Natural killer cell (primary cell): ENCODE measurements at places on chromosomes 13 and 19. TPM values are rescaled to one million over a fixed set of nuclear protein-coding genes. Genes with fewer than 3 reads are reported as not detected.

COX7A1 gene
- not detected for total RNA-seq

DNA sequence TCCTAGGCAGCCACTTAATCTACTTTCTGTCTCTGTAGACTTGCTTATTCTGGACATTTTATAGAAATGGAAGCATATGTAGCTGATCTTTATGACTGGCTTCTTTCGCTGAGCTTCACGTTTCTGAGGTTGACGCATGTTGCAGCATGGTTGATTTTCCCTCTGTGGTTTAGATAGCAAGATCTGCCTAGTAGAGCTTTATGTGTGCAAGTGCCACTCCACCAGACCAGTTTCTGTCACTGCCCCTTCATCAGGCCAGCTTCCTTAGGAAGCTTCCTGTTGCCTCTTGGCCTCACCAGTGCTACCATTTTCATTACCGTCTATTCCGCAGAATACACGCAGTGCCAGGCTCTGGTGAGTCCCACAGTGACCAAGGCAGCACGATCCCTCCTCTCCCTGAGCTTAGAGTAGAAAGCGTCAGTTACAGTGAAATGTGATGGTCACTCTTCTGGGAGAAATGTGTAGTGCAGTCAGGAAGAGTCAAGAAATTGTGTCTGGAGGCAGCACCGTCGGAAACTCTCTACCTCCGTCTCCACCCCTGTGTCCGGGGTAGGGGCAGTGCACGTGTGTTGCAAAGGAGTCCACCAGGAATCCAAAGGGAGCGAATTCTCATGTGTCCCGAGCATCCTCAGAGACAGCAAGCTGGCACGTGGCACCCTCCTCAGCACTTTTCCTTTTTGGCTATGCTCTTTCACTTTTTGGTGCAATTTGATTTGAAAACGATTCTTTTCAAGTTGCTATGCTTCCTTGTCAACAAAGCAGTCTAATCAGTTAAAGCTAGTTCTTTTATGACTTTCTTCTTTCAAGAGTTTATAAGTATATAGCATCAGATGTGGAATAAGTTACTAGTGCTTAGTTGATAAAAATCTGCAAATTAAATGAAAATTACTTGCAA is 45.4 kb upstream of the GPR183 start:
- DNase-seq, result peak; percentile 66
- no peak overlapping the region for H3K4me3 ChIP-seq
- peaks cover 16% of the 10 kb centered on the region for H3K36me3 ChIP-seq
- H3K4me1 ChIP-seq, result peaks cover 70% of the 10 kb centered on the region
- no peaks in the 10 kb centered on the region for H3K27me3 ChIP-seq

DNA sequence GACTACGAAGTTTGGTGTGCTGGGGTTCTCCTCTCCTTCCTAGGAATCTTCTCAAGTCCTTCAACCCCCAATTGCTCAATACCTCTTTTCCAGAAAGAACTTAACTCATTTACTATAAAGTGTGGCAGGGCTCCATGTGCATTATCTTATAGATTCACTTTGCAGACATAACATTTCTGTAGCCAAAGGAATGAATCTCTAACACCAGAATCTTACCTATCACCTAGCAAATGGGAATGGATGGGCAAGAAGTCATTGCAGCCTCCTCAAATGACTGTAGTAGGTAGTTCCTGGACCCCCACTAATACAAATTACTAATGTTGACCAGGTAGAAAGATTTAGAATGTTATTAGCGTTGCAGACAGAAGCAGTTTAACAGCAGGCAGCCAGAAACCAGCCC is 5.7 kb upstream of the CACNA1A start:
- DNase-seq, result no peak
- no peaks in the 10 kb centered on the region for H3K4me1 ChIP-seq
- no peak overlapping the region for H3K4me3 ChIP-seq
- no peak overlapping the region for H3K27ac ChIP-seq
- no peaks in the 10 kb centered on the region for H3K36me3 ChIP-seq

DNA sequence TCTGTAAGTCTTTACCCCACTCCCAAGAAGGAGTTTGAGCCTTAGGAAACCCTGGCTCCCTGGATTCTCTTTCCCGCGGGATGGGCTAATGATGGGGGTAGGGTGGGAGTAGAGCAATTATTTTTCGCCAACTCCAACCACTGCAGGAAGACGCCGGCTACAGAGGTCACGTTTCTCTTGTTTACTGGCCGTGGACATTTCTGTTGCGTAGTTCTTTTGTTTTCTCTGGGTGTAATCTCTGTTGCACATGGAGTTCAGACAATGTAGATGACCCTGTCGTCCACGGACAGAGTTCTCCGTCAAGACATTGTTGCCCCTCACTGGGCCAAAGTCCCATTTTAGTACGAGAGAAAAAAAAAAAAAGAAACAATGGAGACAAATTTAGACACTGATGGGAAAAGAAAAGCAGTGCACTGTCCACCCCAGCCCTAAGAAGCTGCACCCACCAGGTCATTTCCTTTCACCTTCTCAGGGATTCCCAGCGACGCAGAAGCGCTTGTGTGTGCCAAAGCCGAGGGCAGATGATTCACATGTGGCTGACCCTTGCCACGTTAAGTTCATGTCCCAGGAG is 133.9 kb upstream of the ARGLU1 start:
- no peak overlapping the region for H3K27ac ChIP-seq
- no peak overlapping the region for H3K4me3 ChIP-seq
- no peaks in the 10 kb centered on the region for H3K4me1 ChIP-seq
- H3K36me3 ChIP-seq, result no peaks in the 10 kb centered on the region
- no peaks in the 10 kb centered on the region for H3K27me3 ChIP-seq

DNA sequence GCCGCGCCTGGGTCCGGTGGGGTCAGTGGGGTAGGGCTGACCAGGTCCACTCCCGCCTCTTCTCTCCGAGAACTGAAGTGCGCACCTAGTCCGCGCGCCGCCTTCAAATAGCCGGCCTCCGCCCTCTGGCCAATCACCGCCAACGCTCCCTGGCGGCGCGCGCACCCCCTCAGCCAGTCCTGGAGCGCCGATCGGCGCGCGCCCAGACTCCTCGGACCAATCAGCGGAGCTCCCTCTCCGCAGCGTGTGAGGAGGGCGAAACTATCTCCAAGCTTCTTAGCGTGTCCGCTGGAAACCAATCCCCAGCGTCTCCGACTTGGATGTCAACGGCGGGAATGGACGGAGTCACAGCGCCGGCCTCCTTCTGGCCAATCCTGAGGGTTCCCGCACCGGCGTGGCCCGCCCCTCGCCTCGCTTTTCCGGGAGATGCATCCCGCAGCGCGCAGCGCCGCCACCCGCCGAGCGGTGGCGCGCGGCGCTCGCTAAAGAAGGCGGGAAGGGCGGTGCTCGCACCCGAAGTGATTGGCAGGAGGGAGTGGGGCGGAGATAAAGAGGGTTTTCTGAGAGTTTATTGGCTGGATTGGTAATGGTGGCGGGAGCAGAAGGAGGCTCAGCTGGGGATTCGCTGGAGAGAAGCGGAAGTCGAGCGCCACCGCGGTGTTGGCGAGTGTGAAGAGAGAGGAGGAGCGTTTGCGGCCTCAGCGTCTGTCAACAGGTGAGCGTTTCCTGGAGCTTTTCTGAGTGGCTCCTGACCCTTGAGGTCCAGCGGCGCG is at the start of gene ASF1B:
Gene ASF1B, minus strand, starts transcription at position 81 of the 773 bp plus-strand sequence. CDS start 133 bp downstream, outside the sequence.
- no peaks in the 10 kb centered on the region for H3K36me3 ChIP-seq
- peak; percentile 99 for DNase-seq
- no peaks in the 10 kb centered on the region for H3K27me3 ChIP-seq
- H3K4me3 ChIP-seq, result peak within 1 kb of the TSS; percentile 86

- no peak overlapping the region for H3K27ac ChIP-seq
- no peak for DNase-seq
- H3K36me3 ChIP-seq, result no peaks in the 10 kb centered on the region
- H3K4me3 ChIP-seq, result no peak overlapping the region
These were observed 2.1 kb upstream of the CDX2 start for GRCh38 chr13:27971236-27971645.

ATP8B3 gene
- 11.2 TPM for total RNA-seq

- peak; percentile 58 for DNase-seq
- peak overlapping the region; percentile 61 for H3K4me3 ChIP-seq
- no peaks in the 10 kb centered on the region for H3K27me3 ChIP-seq
- no peaks in the 10 kb centered on the region for H3K36me3 ChIP-seq
These were observed 552 bp downstream of the KPNA3 start for GRCh38 chr13:49791711-49792549.

DNA sequence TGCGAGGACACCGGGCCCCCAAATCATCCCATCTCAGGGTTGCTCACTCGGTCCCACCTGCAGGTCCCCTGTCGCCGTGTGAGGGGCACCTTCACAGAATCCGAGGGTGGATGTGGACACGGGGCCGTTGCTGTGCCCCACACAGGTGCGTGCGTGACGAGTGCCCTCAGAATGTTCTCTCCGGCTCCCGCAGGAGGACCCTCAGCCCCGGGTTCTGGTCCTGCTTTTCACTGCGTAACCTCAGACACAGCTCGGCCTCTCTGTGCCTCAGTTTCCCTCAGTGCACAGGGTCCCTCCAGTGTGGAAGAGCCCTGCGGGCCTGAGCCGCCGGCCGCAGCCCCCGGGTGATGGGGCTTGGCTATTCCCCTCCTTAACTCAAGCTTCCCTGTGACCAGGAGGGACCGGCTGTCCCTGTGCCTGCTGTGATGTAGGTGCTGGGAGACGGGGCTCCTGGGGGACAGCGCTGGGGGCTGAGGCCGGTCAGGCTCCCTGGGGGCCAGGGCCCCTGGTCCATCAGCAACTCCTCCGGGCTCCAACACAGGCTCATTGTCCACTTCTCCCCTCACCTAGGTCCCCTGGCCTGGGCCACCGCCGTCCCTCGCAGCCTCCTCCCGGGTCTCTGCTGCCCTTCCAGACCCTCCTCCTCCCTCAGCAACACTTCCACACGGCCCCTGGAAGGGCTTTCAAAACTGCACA is 4.8 kb downstream of the SHC2 start:
- no peak for DNase-seq
- H3K36me3 ChIP-seq, result no peaks in the 10 kb centered on the region
- H3K4me1 ChIP-seq, result peaks cover 5% of the 10 kb centered on the region
- H3K27me3 ChIP-seq, result peaks cover 9% of the 10 kb centered on the region
- no peak overlapping the region for H3K27ac ChIP-seq
- H3K4me3 ChIP-seq, result no peak overlapping the region

DNA sequence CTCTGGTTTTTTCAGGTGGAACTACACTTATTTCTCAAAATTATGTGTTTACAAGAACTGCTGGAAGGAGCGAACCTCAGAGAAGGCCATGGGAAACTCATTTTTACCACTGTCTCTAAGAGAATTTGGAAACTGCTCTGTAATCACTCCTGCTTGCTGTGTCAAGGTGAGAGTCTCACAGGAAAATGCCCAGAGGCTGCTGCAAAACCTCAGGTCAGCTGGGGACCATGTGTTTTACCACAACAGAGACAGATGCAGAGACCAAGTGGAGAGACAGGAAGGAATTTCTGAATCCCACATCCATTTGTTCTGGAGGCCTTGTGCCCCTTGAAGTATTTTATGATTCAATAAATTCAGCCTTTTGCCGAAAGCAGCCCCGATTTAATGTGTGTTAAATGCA is 743.8 kb upstream of the SLC10A2 start:
- H3K4me1 ChIP-seq, result no peaks in the 10 kb centered on the region
- no peaks in the 10 kb centered on the region for H3K27me3 ChIP-seq
- H3K4me3 ChIP-seq, result no peak overlapping the region
- H3K36me3 ChIP-seq, result no peaks in the 10 kb centered on the region
- no peak for DNase-seq

- no peaks in the 10 kb centered on the region for H3K4me1 ChIP-seq
- no peaks in the 10 kb centered on the region for H3K36me3 ChIP-seq
- no peak for DNase-seq
- no peaks in the 10 kb centered on the region for H3K27me3 ChIP-seq
- H3K4me3 ChIP-seq, result no peak overlapping the region
These were observed 1819.5 kb downstream of the SLITRK5 start for GRCh38 chr13:89490661-89491060.

PRKCG gene
- 1.5 TPM for total RNA-seq

GRCh38 chr13:20847296-20847695 is 55.2 kb downstream of the XPO4 start:
- no peak overlapping the region for H3K4me3 ChIP-seq
- no peaks in the 10 kb centered on the region for H3K4me1 ChIP-seq
- no peaks in the 10 kb centered on the region for H3K27me3 ChIP-seq
- H3K36me3 ChIP-seq, result peaks cover 7% of the 10 kb centered on the region

DNA sequence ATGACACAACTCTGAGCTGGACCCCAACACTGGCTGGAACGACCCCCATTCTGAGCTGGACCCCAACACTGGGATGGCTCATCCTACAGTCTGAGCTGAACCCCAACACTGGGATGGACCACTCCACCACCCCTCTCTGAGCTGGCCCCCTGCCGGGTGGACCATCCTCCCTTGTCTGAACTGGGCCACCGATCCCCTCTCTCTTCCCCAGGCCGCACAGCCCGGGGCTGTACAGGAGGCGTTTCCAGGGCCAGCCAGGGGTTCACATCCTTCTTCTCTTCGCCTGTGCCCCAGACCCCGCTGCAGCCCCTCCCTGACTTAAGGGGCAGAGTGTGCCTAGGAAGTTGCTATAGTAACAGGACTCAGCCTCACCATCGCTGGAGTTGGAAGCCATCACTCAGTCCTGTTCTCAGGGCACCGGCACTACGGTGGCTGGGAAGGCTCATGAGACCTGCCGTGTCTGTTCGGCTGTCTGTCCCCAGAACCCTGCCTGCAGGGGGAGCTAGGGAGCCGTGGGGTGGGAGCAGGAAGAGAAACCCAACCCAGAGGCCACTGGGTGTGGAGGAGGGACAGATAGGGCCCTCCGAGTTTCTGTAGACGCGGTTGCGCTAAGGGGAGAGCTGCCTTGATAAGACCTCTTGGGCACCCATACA is 3.7 kb downstream of the PRKACA start:
- DNase-seq, result peak; percentile 65
- peaks cover 50% of the 10 kb centered on the region for H3K4me1 ChIP-seq
- no peak overlapping the region for H3K4me3 ChIP-seq
- H3K27me3 ChIP-seq, result no peaks in the 10 kb centered on the region
- no peaks in the 10 kb centered on the region for H3K36me3 ChIP-seq
- no peak overlapping the region for H3K27ac ChIP-seq

- H3K27me3 ChIP-seq, result no peaks in the 10 kb centered on the region
- H3K4me3 ChIP-seq, result no peak overlapping the region
- peaks cover 6% of the 10 kb centered on the region for H3K36me3 ChIP-seq
- peak; percentile 10 for DNase-seq
- no peak overlapping the region for H3K27ac ChIP-seq
- H3K4me1 ChIP-seq, result no peaks in the 10 kb centered on the region
These were observed 15.5 kb downstream of the ZNF610 start for GRCh38 chr19:52351512-52351911.

SPHK2 gene
- 18.6 TPM for total RNA-seq
